ENCODE measurements at places on chromosomes 3 and 15.

GRCh38 chr15:92971713-92972112 lies 71.6 kb downstream of the CHD2 start:
- no peak for DNase-seq

GRCh38 chr3:12759693-12760565 lies 870 bp upstream of the TMEM40 start:
- no peak for DNase-seq

GRCh38 chr3:4407941-4408340 lies 59.1 kb downstream of the SUMF1 start:
- no peak for DNase-seq

DNA sequence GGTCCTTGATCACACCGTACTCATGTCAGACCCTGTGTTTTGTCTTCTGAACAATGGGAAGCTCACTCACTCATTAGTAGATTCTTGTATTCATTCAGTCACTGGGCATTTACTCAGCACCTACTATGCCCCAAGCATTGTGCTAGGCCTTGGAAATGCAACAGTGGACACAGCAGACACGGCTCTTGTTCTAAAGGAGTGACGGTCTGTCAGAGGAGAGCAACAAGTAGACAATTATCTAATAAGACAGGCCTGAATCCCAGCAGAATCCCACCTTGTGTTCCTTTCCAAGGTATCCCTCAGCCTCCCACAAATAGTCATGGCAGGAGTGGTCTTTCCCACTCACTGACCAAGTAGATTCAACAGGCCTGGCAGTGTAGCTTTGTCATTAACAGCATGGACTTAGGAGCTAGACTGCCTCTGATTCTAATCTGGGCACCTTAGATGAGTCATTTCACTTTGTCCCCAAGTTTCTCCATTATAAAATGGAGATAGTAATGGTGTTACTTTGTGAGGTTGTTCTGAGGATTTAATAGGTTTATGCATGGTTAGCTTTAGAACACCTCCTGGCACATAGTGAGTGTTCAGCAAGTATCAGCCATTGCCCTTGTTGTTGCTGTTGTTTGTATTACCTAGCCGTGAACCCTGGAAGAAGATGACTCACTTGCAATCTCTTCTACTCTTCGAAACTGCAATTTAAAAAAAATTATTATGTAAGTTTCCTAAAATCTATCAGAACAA lies 69.1 kb downstream of the SSUH2 start:
- DNase-seq: no peak

- DNase-seq: no peak
Measured at GRCh38 chr3:69569520-69569919, 169.7 kb upstream of the MITF start.

DNA sequence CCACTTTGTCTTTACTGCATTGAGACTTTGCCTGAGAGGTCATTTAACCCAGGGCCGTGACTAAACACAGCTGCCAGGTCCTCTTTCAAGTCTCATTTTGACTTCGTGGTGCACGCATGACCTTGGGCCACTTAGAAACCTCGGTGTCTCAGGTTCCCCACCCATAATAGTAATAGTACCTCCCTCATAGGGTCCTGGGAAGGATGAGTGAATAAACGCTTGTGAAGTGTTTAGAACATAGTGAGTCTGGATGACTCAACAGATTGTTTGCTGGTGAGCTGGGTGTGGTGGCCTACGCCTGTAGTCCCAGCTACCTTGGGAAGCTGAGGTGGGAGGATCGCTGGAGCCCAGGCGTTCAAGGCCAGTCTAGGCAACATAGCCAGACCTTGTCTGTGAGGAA lies 56.3 kb downstream of the BDH1 start:
- no peak for DNase-seq

GRCh38 chr3:57974796-57975388 lies 33.3 kb upstream of the FLNB start:
- no peak for DNase-seq

DNA sequence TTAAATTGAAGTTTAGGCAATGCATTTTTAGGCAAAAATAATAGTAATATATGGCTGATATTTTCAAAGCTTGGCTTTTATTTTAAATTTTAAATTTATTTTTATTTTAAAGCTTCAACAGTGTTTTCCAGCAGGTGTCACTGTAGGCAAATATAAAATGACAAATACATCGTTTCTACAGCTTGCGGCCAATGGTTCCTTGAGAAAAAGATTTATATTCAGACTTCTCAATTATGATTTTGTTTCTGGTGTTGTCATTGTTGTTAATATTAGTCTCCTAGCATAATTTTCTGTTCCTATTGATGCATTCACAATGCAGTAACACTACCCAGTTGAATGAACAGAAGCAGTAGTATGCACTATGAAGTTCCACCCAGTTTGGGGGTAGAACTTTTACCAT lies 220.7 kb upstream of the DNAJC19 start:
- DNase-seq: no peak

DNA sequence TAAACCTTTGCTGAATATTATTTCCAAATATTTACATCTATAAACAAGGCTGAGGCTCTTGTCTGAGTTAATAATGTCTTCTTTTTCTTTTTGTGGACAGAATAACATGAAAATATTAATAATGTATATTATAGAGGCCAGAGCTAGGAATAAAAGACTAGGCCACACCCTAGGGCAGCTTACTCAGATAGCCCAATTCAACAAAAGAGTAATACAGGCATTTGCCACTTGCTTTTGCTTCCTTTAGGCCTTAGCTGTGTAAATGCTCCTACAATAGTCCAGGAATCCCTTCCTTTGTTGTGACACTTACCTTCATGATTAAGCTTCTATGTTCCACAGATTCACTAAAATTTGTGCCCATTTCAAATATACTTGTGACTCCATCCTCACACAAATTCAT lies 16.5 kb downstream of the IMPG2 start:
- no peak for DNase-seq

DNA sequence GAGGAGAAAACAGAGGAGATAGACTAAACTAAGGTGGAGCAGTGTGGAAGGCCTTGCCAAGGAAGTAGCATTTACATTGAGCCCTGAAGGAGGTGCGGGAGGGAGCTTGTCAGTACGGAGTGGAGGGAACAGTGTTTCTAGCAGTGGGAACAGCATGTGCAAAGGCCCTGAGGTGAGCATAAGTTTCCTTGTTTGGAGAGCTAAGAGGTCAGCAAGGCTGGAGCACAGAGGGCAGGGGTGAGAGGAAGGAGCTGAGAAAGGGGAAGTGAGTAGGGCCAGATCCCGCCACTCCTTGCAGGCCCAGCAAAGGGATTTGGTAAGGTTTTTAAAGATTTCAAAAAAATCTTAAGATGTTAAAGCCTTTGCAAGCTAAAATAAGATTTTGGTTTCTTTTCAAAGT lies 70.1 kb downstream of the HMCES start:
- no peak for DNase-seq
